Transverse colon (tissue), 4 donors: ENCODE measurements at places on chromosomes 4 and X. TPM values are rescaled to one million over a fixed set of nuclear protein-coding genes. Genes with fewer than 3 reads are reported as not detected.
A peak's percentile ranks its signal among the peaks of the same experiment; 100 is the strongest.

The UGT2B15 gene
- not detected for total RNA-seq

The SYP gene
- total RNA-seq, result 1.1 TPM

GRCh38 chr4:124279741-124280140 is 432.8 kb downstream of the ANKRD50 start:
- no peak overlapping the region for H3K4me3 ChIP-seq
- no peak for DNase-seq

GRCh38 chr4:138912704-138913340 is 102.8 kb upstream of the NOCT start:
- H3K4me3 ChIP-seq, result no peak overlapping the region
- peaks cover 31% of the 10 kb centered on the region for H3K4me1 ChIP-seq
- no peaks in the 10 kb centered on the region for H3K36me3 ChIP-seq
- peak overlapping the region; percentile 78 for H3K27ac ChIP-seq
- no peaks in the 10 kb centered on the region for H3K27me3 ChIP-seq
- no peak for DNase-seq

- no peak overlapping the region for H3K27ac ChIP-seq
- H3K4me3 ChIP-seq, result no peak overlapping the region
- no peaks in the 10 kb centered on the region for H3K4me1 ChIP-seq
- no peaks in the 10 kb centered on the region for H3K27me3 ChIP-seq
- H3K36me3 ChIP-seq, result no peaks in the 10 kb centered on the region
These were observed 91.7 kb upstream of the CXorf66 start for GRCh38 chrX:140057001-140057411.

DNA sequence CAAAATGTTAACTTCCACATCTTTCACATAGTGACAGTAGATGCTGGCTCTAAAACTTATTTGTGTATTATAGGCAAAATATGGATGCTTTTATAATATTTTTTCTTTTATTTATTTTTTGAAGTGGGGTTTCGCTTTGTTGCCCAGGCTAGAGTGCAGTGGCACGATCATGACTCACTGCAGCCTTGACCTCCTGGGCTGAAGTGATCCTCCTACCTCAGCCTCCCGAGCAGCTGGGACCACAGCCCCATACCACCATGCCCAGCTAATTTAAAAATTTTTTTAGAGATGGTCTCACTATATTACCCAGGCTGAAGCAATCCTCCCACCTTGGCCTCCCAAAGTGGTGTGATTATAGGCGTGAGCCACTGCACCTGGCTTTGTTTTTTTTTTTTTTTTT is 48.6 kb downstream of the ZFX start:
- H3K36me3 ChIP-seq, result no peaks in the 10 kb centered on the region
- H3K4me1 ChIP-seq, result no peaks in the 10 kb centered on the region
- no peaks in the 10 kb centered on the region for H3K27me3 ChIP-seq
- DNase-seq, result no peak
- H3K27ac ChIP-seq, result no peak overlapping the region

- H3K36me3 ChIP-seq, result no peaks in the 10 kb centered on the region
- H3K27me3 ChIP-seq, result no peaks in the 10 kb centered on the region
- H3K27ac ChIP-seq, result no peak overlapping the region
These were observed 34.9 kb upstream of the ASB12 start for GRCh38 chrX:64265265-64265664.

- no peaks in the 10 kb centered on the region for H3K4me1 ChIP-seq
- H3K4me3 ChIP-seq, result no peak overlapping the region
- DNase-seq, result no peak
- H3K36me3 ChIP-seq, result no peaks in the 10 kb centered on the region
- no peak overlapping the region for H3K27ac ChIP-seq
These were observed 357.3 kb upstream of the RASGEF1B start for GRCh38 chr4:81828991-81829390.

DNA sequence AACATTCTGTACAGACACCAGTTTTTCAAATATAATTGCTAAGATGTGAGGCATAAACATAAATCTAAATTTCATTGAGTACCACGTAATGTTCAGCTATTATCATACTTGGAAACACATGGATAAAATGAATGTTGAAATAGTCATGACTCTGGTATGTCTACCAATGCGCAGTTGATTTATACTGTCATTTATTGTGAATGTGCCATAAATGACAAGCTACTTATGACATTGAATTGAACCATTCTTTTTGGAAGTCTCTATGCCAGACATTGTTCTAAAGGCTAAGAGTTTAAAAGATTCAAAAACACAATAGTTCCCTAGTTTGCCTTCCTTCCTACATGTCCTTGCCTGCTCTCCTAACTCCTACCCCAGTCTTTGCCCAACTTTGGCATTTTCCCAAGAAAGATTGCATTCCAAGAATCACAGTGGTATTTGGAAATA is 96.6 kb upstream of the DMD start:
- no peak overlapping the region for H3K27ac ChIP-seq
- H3K4me3 ChIP-seq, result no peak overlapping the region
- no peaks in the 10 kb centered on the region for H3K27me3 ChIP-seq

DNA sequence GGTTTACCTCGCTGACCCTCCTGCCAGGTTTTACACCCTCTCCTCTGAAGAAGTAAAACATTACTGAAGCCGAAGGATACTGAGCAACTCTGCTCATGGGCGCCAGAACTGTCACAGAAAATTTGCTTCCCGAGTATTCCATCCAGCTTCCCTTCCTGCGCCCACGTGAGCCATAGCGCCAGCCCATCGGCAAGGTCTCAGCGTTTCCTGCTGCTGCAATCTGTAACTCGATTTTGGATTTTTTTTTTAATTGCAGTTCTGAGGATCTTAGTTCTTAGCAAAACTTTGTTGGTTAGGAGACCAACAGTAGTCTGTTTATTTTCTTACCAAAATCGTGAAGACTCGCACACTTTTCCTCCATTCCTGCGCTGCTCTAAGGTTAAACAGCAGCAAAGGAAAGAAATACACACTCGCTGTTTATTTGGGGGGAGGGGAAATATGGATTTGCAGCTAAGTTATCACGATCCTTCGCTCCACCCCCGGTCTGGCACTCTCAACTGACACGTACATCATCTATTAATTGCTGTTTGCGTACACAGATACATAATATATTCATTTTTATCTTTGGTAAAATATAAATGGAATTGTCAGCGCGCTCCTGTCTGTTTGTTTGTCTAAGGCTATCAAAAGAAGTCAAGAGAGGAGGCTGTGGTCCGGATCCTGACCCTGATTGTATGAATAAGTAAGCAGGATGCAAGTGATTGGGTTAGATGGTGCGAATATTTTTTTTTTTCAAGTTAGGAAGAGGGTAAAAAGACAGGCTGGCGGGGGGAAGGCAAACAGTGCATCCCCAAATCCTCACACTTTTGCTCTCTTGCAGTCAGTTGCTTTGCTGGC is at the start of gene TLL1:
TSS of gene TLL1 (plus strand) at position 777 of the 837 bp plus-strand sequence. CDS start 668 bp downstream, outside the sequence.
- peaks cover 7% of the 10 kb centered on the region for H3K4me1 ChIP-seq
- no peaks in the 10 kb centered on the region for H3K36me3 ChIP-seq
- peak within 1 kb of the TSS; percentile 48 for H3K27ac ChIP-seq
- H3K27me3 ChIP-seq, result peaks cover 70% of the 10 kb centered on the region
- DNase-seq, result no peak

DNA sequence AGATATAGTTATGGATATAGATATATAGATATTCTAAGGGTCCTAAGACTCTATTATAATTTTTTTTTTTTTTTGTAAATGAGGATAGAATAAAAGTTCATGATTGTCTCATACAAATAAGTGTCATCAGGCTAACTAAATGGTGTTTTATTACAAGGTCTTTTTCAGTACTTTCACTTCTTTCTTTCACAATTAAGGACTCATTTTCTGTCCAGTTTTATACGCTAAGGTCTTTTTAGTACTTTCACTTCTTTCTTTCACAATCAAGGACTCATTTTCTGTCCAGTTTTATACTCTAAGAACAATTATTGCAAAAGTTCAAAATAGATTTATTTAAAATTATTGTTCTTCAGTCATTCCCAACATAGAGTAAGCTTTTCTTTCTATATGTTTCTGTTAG is 32.7 kb downstream of the RUFY3 start:
- no peaks in the 10 kb centered on the region for H3K27me3 ChIP-seq
- no peak overlapping the region for H3K27ac ChIP-seq
- no peak for DNase-seq
- H3K4me1 ChIP-seq, result no peaks in the 10 kb centered on the region
- no peaks in the 10 kb centered on the region for H3K36me3 ChIP-seq
- no peak overlapping the region for H3K4me3 ChIP-seq

DNA sequence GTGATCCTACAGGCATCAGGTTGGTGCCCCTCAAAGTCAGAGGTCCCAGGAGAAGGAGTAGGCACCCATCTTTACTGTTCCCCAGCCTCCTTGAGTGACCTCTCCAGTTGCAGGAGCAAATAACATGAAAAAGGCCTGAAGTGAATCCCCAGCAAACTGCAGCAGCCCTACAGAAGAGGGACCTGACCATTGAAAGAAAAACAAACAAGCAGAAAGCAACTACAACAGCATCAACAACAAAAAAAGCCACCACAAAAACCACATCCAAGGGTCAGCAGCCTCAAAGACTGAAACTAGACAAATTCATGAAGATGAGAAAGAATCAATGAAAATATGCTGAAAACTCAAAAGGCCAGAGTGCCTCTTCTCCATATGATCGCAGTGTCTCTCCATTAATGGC is 128.7 kb downstream of the ANKRD50 start:
- no peaks in the 10 kb centered on the region for H3K4me1 ChIP-seq
- no peak overlapping the region for H3K27ac ChIP-seq
- no peaks in the 10 kb centered on the region for H3K27me3 ChIP-seq

DNA sequence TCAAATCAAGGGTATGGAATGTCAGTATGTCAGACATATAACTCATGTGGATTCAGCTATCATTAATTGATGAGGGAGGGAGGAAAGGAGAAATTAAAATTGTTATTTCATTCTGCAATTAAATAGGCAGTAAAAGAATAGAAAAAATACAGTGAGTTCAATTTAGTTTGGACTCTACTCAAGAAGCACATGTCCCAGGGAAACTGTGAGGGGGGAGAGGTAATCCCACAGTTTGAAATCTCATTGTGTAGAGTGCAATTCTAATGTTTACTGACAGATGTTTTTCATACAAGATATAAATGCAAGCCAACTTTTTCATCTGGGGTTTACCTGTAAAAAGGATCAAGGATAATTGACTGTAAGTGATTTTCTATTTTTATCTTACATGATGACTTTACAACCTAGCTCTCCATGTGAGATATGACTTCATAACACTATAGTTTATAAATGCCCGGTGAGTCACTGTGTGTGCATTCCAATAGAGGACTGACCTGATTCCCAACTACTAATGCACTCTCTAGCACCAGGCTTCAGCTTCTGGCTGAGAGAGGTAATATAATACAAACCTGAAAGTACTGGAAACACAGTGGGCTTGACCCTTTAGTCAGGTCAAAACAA is 35.2 kb upstream of the SCD5 start:
- peak overlapping the region; percentile 49 for H3K27ac ChIP-seq
- DNase-seq, result peak; percentile 27
- no peaks in the 10 kb centered on the region for H3K27me3 ChIP-seq
- peaks cover 5% of the 10 kb centered on the region for H3K4me1 ChIP-seq

GRCh38 chrX:80181079-80181478 is 166.5 kb downstream of the TBX22 start:
- H3K4me1 ChIP-seq, result no peaks in the 10 kb centered on the region
- DNase-seq, result no peak
- H3K27me3 ChIP-seq, result no peaks in the 10 kb centered on the region

DNA sequence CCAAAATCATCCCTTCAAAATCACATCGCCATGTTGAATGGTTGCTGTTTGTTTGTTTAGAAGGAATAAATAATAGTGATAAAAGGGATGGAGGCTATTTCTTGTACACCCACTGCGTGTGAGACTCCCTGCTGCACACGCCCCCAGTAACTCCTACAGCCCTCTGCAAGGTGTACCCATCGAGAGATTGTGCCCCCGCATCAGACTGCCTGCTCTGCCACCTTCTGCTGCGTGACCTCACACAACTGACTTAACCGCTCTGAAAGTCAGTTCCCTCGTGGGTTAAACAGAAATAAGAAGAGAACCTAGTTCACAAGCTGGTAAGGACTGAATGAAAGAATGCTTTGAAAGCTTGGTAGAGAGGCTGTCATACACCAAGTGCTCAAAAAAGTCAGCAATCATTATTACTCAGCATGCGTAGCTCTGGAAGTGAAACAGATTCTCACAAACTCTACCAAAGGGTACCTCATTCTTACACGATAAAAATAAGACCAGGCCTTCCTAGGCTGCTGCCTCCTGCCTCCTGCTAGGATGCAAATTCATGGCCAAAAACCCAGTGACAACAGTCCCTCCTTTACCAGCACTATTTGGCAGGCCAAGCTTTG is 147.1 kb downstream of the CPEB2 start:
- no peaks in the 10 kb centered on the region for H3K27me3 ChIP-seq
- H3K4me1 ChIP-seq, result peaks cover 12% of the 10 kb centered on the region
- H3K27ac ChIP-seq, result no peak overlapping the region
- no peaks in the 10 kb centered on the region for H3K36me3 ChIP-seq
- DNase-seq, result no peak

- no peaks in the 10 kb centered on the region for H3K4me1 ChIP-seq
- H3K27me3 ChIP-seq, result no peaks in the 10 kb centered on the region
These were observed 1057.8 kb downstream of the DMD start for GRCh38 chrX:32153585-32153984.

GRCh38 chr4:40409835-40410234 is 74.7 kb downstream of the CHRNA9 start:
- no peak for DNase-seq
- H3K4me3 ChIP-seq, result no peak overlapping the region
- no peak overlapping the region for H3K27ac ChIP-seq
- no peaks in the 10 kb centered on the region for H3K27me3 ChIP-seq

DNA sequence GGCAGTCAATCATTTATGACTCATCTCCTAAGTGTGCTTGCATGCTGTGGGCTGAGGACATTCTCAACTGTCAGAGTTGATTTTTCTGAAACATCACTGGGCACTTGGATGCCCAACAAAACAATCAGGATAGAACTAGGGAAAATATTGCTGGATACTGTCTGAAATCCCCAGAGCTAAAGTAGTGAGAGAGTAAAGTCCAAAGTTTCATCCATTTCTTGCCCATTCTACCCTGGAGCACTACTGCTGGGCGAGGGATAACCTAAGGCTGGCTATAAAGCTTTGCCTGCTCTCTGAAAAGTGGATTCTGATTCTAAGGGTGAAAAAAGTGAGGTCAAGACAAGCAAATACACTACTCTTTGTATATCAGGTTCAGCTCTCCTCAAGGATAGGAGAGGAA is 279.6 kb upstream of the EDA2R start:
- no peaks in the 10 kb centered on the region for H3K36me3 ChIP-seq
- no peak for DNase-seq
- no peaks in the 10 kb centered on the region for H3K4me1 ChIP-seq
- H3K27ac ChIP-seq, result no peak overlapping the region
- no peak overlapping the region for H3K4me3 ChIP-seq

- no peaks in the 10 kb centered on the region for H3K36me3 ChIP-seq
- no peaks in the 10 kb centered on the region for H3K4me1 ChIP-seq
- DNase-seq, result no peak
- H3K27me3 ChIP-seq, result no peaks in the 10 kb centered on the region
These were observed 23.7 kb downstream of the RP2 start for GRCh38 chrX:46860557-46860956.

DNA sequence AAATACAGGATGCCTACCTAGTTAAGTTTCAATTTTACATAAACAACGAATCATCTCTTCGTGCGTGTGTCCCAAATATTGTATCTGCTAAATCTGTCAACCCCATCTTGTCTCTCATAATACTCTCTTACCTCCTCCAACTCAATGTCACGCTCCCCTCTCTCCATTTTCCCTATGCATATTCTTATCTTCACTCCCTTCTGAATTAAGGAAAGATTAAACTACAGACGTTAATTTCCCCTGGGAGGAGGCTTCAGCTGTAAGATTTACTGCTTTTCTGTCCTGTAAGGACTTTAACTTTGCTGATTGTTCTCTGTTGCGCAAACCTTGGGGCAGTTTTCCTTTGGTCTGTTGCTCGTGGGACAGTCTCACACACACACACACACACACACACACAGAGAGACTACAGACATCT is 455 bp upstream of the ABCB7 start:
- no peaks in the 10 kb centered on the region for H3K4me1 ChIP-seq
- no peaks in the 10 kb centered on the region for H3K36me3 ChIP-seq
- peak overlapping the region; percentile 87 for H3K27ac ChIP-seq
- DNase-seq, result no peak
- no peaks in the 10 kb centered on the region for H3K27me3 ChIP-seq
